ENCODE measurements at places on chromosomes 3 and 15.

- no peak for DNase-seq
Measured at GRCh38 chr3:125280668-125281361, 68.3 kb upstream of the SLC12A8 start.

GRCh38 chr3:156635973-156636372, 38.4 kb upstream of the TIPARP start:
- DNase-seq: no peak

DNA sequence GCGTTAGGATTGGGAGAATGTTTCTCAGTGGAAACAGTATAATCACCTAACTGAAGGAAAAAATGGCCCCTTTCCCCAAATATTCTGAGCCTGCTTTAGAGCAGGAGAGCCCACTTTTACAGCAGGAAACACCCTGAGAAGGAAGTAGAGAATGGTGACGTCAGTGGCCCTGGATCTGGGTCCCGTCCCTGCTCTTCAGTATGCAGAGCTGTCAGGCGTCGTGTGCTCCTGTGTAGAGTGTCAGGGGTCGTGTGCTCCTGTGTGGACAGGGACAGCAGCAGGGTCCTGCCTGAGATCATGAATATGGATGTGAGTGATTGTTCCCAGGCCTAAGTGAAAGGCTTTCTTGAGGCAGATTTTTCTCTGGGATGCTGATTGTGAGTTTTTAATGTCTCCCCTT, 45.2 kb downstream of the CGNL1 start:
- DNase-seq: no peak

DNA sequence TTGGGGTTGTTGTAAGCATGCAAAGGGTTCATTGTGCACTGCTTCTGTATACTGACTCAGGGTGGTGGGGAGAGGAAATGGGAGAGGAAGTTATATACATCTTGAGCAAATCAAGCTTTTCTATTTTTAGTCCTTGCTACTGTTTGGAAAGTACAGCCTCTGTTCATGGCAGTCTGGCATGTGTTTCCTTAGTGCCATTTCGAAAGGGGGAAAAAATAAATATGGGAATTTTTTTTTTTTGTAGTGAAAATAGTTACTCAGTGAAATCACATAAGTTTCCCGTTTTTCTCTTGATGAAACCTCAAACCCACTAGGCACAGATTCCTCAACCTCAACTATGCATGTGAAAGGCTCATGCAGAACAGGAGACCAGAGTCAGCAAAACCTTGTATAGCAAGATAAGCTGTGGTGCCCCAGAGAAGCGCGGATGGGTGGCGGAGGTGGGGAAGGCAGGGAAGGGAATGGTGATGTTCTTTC, 353.3 kb downstream of the LPP start:
- no peak for DNase-seq

GRCh38 chr3:25787689-25788088, 2.2 kb upstream of the OXSM start:
- DNase-seq: no peak

- no peak for DNase-seq
Measured at GRCh38 chr15:91116113-91117067, 16.3 kb downstream of the SV2B start.

DNA sequence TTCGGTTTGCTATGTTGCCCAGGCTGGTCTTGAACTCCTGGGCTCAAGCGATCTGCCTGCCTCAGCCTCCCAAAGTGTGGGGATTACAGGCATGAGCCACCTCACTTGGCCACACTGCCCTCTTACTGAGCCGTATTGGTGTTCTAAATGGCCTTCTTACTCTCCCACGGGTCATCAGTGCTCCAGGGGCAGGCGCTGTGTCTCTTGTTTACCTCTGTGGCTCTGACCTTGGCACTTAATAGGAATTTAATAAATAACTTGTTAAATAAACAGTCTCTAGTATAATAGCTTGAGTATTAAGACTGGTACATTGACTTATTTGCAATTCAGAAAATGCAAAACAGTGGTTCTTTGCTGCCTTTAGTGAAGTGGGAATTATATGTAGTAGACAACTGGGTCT, 13.7 kb downstream of the FLNB start:
- DNase-seq: no peak

DNA sequence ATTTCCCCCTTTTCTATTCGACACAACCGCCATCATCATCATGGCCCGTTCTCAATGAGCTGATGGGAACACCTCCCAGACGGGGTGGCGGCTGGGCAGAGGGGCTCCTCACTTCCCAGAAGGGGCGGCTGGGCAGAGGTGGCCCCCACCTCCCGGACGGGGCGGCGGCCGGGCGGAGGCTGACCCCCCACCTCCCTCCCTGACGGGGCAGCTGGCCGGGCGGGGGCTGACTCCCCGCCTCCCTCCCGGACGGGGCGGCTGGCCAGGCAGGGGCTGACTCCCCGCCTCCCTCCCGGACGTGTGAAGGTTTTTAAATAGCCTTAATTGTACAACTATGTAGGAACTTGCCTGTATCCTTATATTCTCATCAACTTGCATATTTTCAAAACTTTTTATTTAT, 20.9 kb upstream of the SPSB4 start:
- DNase-seq: no peak

GRCh38 chr15:75666823-75667501, 19.2 kb downstream of the SNX33 start:
- no peak for DNase-seq

GRCh38 chr3:196193736-196194541, 17.3 kb downstream of the ZDHHC19 start:
- no peak for DNase-seq

GRCh38 chr3:177131927-177132636, 65.2 kb downstream of the TBL1XR1 start:
- no peak for DNase-seq

- no peak for DNase-seq
Measured at GRCh38 chr3:56823421-56823926, 21.7 kb upstream of the ARHGEF3 start.

DNA sequence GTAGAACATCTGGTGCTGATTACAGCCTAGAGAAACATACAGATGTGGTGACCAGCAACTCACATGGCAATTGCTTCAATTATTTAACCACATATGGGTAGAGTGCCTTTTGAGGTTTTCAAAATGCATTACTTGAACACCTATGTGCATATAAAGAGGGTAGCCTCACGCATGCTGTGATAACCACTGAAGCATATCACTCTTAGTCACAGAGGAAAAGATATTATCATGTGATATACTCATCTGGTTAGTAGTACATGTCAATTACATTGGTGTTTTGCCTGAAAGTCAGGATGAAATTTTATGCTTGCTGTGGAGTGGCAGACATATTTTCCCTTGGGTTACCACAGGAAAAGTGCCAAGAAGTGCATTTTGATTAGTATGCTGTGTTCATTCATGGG, 459.3 kb upstream of the AGTR1 start:
- DNase-seq: no peak

DNA sequence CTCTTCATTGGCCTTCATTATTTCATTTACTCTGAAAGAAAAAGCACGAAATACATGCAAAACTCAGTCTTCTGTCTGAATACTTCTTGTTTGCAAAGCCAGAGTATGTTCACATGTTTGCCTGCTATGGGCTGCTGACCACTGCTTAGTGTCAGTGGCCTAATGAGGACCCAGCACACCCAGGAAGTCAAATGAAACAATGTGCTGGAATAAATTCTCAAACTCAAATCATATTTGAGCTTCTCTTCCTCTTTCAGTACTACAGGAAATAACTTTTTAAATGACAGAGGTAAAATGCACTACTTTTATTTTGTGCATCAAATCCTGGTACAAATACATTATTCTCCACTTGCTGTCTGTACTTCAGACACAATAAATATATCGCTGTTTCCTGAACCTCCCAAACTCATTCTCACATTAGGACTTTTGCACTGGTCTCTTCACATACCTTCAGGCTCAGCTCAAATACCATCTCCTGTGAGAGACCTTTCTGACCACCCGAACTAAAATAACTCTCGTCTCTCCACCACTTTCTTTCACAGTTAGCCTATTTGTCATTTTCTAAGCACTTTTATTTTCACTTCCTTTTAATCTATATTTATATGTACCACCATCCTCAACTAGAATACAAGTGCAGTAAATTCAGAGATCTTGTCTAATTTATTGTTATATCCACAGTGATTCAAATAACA, 176.8 kb downstream of the TUSC7 start:
- no peak for DNase-seq

DNA sequence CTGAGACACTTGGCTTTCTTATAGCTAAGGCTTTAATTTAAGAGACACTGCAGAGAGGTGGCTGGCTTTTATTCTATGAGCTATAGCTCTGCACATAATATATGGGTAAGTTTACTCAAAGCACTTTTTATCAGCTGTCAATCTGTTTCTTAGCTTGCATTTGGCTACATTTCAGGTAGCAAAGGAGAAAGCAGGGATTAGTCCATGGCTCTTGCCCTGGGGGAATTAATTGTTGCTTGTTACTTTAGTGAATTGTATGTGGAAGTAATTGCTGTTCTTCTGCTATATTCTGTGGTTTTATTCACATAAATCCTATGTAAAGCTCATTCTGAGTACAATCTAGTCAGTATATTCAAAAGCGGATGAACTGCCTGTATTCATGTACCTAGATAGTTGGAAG, 14.4 kb upstream of the CCDC39 start:
- DNase-seq: no peak

DNA sequence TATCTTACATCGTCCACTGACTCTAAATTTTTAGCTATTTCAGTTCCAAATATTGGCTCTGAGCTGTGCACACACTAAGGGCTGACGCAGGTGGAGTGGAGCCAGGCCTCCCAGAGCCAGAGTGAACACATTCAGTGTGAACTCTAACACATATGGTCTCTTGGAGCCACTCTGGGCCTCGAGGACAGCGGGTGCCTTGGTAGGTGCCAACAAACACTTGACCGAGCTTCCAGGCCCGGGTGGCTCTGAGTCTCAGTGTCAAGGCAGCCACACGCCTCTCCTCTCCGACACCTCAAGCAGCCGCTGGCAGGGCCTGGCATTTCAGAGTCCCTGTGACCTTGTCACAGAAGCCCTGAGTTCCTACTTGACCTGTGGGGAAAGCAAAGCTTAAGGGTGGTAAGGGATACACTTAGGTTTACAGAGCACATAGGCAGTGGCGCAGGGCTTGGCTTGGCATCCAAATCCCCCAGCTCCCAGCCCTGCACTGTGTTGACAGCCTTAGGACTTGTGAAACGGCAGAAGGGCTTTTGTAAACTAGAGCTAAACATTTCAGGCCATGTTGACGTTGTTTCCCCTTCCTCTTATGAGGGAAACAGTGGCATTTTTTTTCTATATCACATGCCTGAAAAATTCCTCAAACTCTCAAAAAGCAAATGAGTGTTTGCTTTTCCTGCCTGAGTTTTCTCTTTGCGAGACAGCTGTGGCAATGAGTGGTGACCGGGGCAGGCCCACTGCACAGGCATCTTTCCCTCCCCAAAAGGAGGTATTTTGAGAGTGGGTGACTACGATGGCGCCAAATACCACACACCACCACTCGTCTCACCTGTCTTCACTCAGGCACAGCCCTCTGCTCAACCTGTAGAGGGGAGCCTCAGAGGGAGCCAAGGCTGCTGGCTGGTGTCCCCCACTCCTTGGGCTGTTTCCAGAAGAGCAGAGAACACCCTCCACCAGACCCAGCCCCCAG, 60.8 kb downstream of the DAPK2 start:
- no peak for DNase-seq

DNA sequence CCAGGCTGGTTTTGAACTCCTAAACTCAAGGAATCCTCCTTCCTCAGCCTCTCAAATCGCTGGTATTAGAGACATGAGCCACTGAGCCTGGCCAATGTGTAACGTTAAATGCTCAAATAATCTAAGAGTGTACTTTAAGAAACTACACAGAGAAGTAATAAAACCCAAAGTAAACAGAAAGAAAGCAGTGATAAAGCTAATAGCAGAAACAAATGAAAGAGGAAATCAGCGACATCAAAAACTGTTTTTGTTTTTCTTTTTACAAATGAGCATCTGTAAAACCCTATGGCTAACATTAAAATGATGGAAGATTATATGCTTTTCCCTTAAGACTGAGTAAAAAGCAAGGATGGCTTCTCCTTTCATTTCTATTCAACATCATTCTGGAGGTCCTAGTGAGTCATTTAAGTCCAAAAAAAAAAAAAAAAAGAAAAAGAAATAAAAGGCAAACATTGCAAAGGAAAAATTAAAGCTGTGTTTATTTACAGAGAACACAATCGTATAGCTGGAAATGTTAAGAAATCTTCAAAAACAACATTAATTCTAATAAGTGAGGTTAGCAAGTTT, 36.8 kb upstream of the FNDC3B start:
- DNase-seq: no peak

DNA sequence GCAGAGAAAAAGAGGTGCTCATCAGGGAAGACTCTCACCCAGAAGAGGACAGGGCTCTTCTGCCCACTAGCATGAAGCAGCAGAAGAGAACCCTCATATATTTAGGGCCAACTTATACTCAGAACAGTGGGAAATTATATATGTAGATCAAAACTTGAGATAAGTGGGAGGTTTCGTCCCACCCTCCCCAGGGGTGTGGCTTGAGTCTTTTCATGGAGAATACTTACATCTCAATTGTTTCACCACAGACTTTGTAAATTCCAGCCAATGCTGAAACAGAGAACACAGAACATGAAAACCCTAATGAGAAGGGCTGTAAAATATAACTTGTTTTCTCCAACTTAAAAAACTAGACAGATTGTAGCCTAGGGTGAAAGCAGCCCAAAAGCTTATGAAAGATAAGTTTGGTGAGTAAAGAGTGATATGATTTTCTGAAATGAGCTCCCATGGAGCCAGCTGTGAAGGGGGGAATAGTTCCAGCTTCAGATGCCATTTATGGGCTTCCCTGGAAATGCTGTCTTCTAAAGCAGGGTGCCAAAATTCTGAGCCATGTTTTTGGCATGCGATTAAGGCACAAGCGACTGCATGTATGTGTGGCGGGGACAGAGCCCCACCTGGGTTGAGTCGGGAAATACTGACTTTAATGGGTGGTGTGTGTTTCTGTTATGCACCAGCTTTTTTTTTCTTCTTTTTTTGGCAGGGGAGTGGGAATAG, 92.9 kb downstream of the WDR76 start:
- DNase-seq: no peak

DNA sequence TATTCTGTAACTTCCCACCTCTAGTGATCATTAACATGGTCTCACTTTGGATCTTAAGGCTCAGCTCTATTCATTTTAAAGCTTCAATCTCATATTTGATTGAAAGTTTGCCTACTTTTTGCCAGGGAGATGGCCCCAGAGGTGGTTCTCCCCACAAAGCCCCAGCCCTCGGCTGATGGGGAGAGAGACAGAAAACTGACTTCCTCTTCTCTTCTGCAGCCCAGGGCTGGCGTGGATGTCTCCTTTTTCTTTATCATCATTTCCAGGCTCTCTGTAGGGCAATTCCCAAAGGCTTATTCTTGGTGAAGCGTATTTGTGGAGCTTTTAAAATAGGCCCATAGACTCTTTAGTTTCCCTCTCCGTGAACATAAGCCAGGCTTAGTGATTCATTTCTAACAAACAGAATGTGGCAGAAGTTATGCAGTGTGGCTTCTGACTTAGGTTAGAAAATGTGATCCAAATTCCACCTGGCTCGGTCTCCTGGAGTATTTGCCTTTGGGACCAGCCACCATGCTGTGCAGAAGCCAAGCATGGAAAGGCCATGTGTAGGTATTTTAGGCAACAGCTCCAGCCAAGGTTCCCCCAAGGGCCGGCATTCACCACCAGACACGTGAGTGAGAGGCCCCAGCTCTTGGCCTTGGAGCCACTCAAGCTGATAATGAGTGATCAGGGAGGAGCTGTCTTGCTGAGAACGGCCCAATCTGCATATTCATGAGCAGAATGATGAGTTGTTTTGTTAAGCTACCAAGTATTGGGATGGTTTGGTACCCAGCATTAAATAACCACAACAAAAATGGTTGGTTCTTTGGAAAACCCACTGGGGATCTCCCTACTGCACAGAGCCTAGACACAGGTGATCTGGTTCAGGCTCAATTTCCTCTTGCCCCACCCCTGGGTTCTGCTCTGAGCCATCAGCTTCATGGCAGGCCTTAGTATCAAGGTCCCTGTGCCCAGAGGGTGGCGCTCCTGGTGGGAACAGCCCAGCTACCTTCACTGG, 353.2 kb upstream of the PROK2 start:
- DNase-seq: no peak
